ENCODE measurements at places on chromosomes 7 and 10.

DNA sequence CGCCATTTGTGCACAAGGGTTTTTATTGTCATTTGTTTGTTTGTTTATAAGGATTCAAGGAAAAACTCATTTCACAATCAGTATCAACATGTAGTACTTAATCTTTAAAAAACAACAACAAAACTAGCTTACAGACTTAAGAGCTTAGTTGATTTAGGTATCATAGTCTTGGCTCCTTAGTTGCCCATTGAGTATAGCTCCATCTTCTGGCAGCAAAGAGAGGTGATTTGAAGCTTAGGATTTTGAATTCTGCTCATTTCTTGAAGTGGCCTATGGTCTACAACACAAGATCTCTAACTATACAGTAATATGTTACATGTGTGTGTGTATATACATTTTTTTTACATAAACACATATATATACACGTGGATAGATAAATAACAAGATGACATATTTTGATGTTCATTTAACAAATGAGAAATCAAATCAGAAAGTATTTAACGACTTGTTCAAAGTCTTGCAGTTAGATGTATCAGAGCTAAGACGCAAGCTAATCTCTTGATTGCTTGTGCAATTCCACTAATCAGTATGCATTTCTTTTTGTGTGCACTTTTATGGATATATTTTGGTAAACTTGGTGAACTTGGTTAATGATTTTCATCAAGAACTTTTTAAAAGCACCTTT, 307.3 kb downstream of the CAMK1D start:
- DNase-seq = no peak

- no peak for DNase-seq
Observed at GRCh38 chr7:73918926-73919693, 58.2 kb downstream of the TMEM270 start.

- no peak for DNase-seq
Observed at GRCh38 chr10:70186571-70186970, 16.3 kb upstream of the SAR1A start.

- no peak for DNase-seq
Observed at GRCh38 chr10:78327778-78328591, 294.3 kb downstream of the RPS24 start.

- no peak for DNase-seq
Observed at GRCh38 chr10:63563623-63564022, 42.4 kb downstream of the REEP3 start.

DNA sequence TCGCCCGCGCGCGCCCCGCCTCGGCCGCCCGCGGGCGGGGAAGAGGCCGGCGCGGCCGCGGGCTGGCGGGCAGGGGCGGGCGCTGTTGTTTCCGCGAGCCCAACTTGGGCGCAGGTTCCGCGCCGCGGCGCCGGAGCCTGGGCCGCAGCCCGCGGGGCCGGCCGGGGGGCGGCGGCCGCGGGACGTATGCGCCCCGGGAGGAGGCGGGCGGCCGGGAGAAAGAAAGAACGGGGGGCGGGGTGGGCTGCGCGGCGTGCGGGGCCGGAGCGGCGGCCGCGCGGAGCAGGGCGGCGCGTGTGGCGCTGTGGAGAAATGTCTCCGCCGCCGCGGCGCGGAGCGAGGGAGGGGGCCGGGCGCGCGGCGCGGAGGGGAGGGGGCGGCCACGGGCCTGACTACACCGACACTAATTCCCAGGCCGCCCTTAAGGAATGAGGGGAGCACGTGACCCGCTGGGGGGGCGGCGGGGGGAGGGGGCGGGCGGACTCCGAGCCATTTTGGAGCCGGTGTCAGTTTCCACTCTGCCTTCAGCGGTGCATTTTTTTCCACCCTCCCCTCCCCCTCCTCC, at the start of gene BMI1:
BMI1 (plus strand) TSS at position 509 of the 565 bp plus-strand sequence. CDS start 5,351 bp downstream, outside the sequence.
- peak; percentile 87 for DNase-seq

DNA sequence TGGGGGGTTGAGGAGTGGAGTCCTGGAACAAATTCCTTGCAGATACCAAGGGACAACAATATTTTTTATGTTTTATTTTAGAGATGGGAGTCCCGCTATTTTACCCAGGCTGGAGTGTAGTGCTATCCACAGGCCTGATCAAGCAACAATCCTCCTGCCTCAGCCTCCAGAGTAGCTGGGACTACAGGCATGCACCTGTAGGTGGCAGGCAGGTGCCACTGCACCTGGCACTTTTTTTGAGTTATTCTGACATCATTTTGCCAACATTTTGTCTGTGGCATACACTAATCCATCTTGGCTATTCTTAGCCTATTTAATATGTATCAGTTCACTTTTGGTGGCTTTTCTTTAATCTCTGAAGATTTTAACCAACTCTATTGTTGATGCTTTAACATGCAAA, 317.8 kb upstream of the MTPN start:
- no peak for DNase-seq

DNA sequence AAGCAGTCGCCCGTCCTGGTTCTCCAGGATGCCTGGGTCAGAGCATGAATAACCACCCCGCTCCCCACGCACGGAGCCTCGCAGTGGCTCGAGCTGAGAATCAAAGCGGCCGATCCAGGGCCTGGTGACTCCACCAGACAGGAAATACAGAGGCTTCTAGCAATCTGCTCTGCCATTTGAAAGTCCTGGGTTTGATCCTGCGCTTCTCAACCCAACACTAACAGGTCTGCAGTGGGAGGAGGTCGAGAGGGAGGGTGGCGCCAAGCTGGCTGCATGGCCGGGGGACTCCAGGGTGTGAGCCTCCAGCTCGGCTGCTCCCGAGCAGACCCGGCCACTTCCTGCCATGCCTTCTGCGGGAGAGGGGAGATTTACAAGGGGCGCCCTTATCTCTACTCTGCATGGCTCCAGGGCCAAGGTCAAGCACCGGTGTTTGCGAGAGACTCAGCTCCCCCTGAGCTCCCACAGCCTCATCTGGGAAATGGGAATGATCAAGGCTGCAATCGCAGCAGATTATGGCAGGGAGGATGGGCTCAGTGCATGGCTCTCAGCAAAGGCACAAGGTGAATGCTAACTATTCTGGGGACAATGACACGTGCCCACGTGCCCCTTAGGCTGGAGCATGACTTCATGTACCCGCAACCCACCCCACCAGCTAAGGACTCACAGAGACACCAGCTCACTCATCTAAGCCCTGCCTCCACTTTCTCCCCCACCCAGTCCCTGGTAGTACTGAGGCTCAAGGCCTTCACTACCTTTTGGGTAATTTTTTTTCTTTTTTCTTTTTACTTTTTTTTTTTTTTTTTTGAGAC, 73.9 kb upstream of the TNRC18 start:
- no peak for DNase-seq

- no peak for DNase-seq
Observed at GRCh38 chr10:72083790-72084459, 4.4 kb downstream of the SPOCK2 start.

GRCh38 chr10:116324227-116324950, at the start of gene CCDC172:
Gene CCDC172, plus strand, starts transcription at chr10:116324448. Its CDS starts 564 bp downstream, at chr10:116325012.
- DNase-seq = no peak

DNA sequence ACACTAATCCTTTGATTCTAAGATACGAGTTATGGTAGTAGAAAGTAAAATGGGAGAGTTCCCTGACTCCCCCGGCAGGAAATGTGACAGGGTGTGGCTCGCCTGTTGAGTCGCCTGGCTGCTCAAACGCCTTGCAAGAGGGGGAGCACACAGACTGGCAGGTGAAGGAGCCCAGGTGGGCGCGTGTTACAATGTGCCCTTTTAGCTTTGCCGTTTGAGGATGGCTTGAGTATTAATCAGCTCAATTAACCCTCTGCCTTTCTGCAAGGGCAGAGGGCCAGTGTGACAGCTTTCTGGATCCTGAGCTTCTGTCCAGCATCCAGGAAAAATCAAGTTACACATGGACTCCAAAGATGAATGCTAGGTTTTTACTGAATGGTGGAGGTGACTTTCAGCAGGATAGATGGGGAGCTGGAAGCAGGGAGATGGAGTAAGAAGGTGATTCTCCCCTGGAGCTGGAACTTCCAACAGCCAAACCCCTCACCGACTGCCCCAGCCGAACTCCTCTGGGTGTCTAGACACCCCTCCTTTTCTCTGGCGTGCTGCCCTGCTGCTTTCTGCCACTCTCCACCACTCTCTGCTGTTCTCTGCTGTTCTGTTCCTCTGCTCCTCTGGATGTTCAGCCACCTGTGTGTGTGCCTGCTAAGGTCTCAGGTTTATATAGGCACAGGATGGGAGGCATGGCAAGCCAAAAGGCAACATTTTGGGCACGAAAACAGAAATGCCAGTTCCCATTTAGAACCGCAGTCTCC, 548.8 kb upstream of the KCND2 start:
- no peak for DNase-seq
